ENCODE measurements at places on chromosomes 5 and 9.

DNA sequence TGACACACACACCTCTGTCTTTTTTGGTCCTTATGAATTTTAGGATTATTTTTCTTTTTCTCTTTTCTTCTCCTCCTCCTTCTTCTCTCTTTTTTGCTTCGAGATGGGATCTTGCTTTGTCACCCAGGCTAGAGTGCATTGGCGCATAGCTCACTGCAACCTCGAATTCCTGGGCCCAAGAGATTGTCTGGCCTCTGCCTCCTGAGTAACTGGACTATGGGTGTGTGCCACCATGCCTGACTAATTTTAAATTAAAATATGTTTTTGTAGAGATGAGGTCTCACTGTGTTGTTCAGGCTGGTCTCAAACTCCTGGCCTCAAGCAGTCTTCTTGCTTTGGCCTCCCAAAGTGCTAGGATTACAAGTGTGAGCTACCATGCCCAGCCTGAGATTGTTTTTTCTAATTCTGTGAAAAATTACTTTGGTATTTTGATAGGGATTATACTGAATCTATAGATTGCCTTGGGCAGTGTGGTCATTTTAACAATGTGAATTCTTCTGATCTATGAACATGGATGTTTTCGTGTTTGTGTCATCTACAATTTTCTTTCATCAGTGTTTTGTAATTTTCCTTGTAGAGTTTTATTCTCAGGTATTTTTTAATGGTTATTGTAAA lies 7.7 kb downstream of the AHRR start:
- no peak for DNase-seq

DNA sequence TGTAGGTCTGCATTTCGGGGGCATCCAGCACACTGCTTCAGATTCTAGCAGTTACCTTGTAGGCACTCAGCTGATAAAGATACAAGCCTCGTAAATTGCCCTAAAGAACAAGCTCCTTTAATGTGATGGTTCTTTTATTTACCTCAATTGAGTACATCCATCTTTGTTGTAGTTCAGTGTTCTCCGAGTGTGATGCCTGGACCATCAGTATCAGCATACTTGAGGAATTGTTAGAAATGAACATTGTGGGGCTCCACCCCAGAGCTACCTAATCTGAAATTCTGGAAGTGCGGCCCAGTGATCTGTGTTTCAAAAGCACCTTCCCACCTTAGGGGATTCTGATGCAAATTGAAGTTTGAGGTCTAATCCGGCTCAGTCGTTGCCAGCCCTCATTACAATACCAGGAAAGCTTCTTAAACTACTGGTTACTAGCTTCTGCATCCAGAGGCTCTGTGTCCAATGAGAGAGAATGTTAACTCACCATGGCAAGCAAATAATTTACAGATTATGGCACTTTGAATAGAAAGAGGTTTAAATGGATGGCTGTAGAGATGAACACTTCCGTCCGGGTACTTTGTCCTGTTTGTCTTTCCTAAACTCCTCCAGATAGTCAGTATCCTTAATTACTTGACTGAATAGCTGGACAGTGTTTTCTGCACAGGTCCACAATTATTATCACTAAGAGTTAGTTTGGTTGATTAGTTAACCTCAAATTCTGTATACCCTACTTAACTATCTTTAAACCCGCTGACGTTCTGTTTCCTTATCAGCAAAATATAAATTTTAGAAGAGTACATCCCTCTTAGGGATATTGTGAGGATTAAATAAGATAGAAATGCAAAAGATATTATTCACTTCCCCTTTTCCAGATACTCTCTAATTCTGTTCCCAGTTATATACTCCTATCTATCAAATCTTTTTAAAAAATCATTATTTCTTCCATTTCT lies 47.9 kb downstream of the RAI14 start:
- no peak for DNase-seq

DNA sequence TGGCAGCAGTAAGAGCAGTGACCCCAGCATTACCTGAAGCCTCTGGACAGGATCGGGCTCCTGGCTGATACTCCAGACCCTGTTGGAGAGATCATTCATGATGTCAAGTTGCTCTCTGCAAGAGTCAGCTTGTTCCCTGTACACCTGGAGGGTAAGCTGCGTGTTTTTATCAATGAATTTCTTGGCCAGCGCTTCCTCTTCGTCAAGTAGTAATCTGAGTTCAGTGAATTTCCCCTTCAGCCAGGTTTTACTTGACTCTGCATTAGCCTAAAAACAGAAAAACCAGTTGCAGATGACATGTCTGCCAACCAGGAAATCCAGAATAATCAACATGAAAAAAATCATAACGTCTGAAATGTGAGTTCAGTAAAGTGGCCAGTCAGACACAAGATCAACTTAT lies 19.1 kb downstream of the TRIM14 start:
- no peak for DNase-seq

DNA sequence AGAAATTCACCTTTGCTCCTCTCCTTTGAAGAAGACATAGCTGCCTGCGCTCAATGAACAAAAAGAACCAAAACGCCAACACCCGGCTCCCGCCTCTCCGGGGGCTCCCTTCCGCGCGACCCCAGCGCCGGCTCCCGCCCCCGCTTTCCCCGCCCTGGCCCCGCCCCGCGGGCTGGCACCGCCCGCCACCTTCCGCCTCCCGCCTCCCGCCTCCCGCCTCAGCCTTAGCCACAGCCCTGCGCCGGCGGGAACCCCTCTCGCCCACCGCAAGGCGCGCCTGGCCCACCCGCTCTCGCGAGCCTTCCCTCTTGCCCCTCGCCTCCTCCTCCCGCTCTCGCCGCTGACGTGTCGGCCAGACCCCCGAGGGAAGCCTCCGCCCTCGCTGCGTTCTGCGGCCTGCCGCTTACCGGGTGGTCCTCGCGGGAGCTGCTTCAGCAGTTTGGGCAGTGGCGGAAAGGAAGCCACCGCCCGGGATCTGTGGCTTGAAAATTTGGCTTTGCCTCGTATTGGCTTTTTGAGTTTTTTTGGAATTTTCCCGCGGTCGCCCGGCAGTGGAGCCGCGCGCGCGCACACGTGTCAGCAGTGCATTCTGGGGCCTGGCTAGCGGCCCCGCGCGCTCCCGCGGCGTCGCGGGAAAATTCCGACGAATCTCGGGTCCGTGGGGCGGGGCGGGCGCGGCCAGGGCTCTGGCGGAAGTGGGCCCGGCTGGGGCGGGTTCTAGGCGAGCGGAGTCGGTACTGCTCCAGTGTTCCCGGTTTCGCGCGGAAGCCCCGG lies at the start of gene FANCC:
TSS of gene FANCC (minus strand) at position 591 of the 774 bp plus-strand sequence. CDS start 68,418 bp downstream, outside the sequence.
- peak; percentile 88 for DNase-seq

- no peak for DNase-seq
Observed at GRCh38 chr5:66841264-66841663, 245.1 kb downstream of the MAST4 start.

- DNase-seq = no peak
Observed at GRCh38 chr9:98545021-98545420, 163.7 kb downstream of the GABBR2 start.

DNA sequence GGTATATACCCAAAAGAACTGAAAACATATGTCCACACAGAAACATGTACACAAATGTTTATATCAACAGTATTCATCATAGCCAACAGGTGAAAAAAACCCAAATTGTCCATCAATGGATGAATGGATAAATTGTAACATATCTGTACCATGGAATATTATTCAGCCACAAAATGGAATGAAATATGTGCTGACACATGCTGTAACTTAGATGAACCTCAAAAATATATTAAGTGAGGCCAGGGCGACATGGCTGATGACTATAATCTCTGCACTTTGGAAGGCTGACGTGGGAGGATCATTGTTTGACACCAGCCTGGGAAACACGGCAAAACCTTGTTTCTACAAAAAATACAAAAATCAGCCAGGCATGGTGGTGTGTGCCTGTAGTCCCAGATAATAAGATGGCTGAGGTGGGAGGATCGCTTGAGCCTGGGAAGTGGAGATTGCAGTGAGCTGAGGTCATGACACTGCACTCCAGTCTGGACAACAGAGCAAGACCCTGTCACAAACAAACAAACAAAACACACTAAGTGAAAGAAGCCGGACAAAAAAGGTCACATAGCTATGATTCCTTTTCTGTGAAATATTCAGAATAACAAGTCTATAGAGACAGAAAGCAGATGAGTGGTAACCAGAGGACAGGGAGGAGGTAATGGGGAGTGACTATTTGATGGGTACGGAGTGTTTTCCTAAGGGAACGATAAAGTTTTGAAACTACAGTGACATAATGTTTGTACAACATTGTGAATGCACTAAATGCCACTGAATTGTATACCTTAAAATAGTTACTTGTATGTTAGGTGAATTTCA lies 11.4 kb downstream of the KYAT1 start:
- DNase-seq = no peak

DNA sequence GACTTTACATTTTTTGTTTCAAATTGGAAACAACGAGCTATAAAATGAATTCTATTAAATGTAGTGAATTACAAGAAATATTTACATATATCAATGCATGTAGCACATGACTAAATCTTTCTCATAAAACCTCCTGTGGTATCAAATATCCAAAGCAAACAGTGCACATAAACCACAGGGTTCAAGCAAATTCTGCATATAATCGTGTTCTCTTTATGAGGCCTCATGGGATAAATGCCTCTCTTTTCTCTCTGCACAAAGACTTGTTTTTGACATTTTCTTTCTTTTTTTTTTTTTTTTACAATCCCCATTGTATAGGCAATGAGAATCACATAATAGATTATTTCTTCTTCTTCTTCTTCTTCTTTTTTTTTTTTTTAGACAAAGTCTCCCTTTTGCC lies 1117.2 kb upstream of the DMAC1 start:
- no peak for DNase-seq

DNA sequence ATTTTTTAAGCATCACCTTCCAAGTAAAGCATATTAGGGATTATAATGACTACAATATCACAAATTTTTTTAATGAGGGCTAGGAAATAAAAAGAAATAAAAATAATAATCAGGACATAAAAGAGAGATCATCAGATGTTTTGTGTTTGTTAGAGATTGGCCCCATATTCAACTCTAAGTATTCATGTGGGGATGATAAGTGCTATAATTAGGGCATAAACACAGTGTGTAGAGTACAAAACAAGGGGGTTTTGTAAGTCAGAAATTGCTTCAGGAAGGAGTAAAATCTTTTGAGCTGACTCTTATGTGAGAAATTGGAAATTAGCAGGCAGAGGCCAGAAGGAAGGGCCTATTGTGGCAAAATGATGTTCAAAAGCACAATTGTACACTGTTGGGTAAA lies 127.3 kb downstream of the STARD4 start:
- DNase-seq = no peak

DNA sequence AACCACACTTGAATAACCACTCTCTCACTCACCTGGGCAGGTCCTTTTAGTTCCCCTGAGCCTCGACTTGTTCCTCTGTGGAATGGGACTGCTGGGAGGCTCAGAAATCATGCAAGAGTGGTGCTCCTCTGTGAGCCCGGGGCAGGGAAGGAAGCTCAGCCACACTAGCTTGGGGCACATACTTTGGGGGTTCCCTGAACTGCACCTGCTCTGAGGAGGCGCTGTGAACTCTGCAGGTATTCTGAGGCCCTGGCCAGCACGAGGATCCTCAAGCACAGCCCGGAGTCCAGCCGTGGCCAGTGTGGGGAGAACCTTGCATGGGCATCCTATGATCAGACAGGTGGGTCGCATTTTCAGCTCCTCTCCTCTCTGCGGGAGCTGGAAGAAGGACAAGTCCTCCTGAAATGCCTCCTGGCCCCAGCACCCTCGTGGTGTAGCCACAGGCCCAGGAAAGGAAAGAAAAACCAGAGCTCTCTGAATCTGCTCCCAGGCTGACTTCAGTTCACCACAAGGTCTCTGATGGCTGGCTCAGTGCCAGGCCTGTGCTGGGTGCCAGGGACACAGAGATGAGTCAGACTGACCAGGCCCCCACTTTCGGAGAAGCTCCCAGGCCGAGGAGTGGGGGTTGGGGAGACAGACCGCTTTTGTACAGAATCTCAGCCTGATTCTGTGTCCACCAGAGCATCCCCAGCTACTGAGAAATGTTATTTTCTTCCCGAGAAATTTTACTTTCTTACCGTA lies 11.9 kb downstream of the GLIPR2 start:
- DNase-seq = peak; percentile 94

GRCh38 chr9:7507566-7508270 lies 291.9 kb downstream of the DMAC1 start:
- DNase-seq = no peak

- DNase-seq = no peak
Observed at GRCh38 chr5:6902597-6902996, 189.4 kb downstream of the TENT4A start.

DNA sequence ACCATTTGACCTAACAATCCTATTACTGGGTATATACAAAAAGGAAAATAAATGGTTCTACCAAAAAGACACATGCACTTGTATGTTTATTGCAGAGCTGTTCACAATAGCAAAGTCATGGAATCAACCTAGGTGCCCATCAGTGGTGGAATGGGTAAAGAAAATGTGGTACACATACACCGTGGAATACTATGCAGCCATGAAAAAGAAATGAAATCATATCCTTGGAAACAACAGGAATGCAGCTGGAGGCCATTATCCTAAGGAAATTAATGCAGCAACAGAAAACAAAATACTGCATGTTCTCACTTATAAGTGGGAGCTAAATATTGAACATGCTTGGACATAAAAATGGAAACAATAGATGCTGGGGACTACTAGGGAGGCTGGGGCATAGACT lies 534.1 kb upstream of the SGCD start:
- DNase-seq = no peak

- DNase-seq = no peak
Observed at GRCh38 chr5:178240766-178241165, 8.2 kb upstream of the PHYKPL start.

DNA sequence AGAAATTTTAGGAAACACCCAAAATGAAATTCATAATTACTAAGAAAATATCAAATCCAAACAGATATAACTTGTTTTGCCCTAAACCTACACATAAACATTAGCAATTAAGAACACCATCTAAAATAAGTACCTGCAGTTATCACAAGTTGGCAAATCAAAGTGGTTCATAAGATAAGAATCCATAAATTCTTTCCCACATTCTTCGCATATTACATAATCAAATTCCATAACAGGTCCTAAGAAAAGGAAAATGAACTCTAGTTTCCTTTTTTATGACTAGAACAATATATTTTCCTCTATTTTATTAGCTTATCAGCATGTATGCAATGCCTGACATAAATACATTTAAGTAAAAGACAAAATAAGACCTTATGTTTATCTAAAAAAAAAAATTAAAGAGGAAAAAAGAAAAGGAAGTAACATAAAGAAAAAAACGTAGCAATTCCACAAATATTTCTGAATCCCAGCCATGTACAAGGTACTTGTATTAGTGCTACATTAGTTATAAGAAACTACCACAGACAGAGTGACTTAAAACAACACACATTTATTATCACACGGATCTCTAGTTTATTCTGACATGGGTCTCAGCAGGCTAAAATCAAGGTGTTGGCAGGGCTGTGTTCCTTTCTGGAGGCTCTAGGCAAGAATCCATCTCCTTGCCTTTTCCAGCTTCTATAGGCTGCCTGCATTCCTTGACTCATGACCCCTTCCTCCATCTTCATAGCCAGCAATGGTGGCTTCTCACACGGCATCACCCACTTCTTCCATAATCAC lies 7.5 kb downstream of the XPA start:
- no peak for DNase-seq

GRCh38 chr5:159609359-159609758 lies 279.1 kb upstream of the IL12B start:
- peak; percentile 37 for DNase-seq

Data from fibroblast of gingiva (primary cell).